Activated CD4-positive, alpha-beta T cell treated with anti-CD3 and anti-CD28 coated beads, Interleukin-2, amount 50 U/mL, for 4 hours (primary cell): ENCODE measurements at places on chromosomes 3 and 15.

DNA sequence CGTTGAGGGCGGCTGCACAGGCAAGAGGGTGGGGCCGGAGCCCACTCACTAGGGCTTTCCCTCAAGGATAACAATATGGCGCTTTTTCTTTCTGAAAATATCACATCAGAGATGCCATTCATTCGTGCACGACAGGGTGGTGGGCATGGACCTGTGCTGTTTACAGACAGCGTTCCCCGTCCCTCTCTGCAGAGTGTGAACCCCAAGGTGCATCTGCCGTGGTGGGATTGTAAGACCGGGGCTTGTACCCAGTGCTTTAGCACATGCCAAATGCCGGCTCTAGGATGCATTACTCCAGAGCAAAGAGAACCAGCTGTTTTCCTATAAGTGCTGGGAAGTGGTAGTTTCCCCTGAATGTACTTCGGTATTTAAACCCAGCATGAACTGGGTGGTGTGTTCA, 37.0 kb downstream of the CHDH start:
- DNase-seq: no peak

DNA sequence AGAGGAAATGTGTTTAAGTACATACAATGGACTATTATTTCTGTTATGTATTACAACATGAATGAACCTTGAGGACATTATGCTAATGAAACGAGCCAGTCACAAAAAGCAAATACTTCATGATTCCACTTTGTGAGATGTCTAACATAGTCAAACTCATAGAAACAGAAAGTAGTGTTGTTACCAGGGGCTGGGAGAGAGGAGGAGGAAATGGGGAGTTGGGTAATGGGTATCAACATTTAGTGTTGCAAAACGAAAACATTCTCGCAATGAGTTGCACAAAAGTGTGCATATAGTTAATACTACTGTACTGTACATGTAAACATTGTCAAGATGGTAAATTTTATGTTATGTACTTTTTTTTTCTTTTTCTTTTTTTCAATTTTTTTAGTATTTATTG, 194.3 kb downstream of the IL5RA start:
- no peak for DNase-seq

DNA sequence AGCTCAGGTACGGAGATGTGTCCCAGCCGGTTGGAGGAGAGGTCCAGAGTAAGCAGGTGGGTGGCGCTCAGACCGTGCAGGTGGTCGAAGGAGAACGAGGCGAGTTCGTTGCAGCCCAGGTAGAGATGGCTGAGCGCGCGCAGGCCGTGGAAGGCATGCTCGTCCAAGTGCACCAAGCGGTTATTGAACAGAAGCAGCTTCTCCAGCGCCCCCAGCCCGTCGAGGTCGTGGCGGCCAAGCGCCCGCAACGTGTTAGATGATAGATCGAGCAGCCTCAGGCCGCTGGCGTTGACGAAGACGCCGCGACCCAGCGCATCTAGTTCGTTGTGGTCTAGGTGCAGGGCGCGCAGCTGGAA, 648 bp downstream of the AMIGO3 start:
- DNase-seq: no peak

- DNase-seq: no peak
These were observed 86.4 kb downstream of the LRTM1 start for GRCh38 chr3:54841471-54841870.

DNA sequence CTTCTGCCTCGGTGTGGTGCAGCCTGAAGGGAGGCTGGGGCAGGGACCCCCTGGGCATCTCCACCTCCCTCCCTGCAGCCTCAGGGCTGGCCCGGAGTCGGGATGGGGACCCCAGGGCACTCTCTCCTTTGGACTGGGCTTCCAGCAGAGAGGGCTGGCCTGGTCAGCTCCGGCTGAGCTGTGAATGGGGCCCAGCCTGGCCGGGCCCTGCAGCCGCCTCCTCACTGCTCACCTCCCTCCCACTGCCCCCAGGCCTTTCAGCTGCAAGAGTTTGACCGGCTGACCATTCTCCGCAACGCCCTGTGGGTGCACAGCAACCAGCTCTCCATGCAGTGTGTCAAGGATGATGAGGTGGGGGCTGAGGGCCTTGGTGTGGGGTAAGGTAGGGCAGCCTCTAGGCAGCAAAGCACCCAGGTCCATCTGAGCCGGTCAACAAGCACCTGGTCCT, 36.0 kb downstream of the PSTPIP1 start:
- no peak for DNase-seq

- no peak for DNase-seq
These were observed 193.1 kb downstream of the SHQ1 start for GRCh38 chr3:72655131-72655551.

DNA sequence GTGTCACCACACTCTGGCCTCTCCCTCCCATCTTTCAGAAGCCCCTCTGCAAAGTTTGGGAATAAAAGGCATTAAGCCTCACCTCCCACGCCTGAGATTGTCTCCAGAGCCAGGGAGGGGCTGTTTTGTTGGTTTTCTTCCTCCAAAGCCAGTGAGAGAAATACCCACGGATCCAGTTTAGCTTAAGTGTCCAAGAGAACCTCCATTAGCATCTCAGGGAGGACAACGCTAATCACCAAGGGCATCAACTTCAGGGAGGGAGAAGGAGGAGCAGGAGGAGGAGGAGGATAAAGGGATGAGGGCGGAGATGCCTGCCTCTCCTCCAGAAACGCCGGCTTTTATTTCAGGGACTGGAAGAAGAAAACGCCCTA, 101.6 kb downstream of the SRGAP3 start:
- DNase-seq: no peak

- DNase-seq: no peak
These were observed 59.5 kb upstream of the SUCLG2 start for GRCh38 chr3:67713764-67714469.

DNA sequence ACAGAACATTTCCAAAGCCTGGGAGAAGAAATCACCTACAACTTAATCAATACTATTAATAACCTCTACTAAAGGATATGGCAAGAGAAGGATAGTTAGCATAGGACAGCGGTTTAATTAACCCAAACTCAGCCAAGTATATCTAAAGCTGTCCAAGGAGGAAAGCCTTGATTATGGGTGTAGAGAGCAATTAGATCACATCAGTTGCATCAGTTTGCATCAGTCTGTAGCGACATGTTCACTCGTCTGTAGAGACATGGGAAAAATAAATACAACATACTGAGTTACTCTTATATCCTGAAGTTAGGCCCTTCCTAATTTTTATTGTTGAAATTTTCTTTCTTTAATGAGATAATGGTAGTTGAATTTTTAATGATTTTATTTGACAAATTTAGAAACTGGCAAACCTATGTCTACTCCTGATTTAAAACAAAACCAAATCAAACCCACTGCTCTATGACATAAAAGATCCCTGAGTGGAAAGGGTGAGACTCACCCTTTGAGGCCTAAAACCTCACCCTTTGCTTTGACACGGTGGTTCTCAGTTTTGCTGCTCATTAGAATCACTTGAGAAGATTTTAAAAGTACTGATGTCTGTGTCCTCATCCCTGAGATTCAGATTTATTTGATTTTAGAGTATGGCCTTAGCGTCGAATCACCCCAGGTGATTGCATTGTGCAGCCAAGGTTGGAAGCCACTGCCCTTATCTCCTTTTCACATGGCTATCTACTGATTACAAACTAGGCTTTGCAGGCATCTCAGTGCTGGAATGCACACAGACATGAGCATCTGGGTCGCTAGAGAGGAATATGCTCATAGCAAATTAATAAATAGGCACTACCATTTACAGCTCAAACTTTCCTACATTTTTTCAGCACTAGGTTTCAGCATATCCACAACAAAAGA, 2.8 kb upstream of the CLRN1 start:
- DNase-seq: no peak

- no peak for DNase-seq
These were observed 24.4 kb downstream of the DCBLD2 start for GRCh38 chr3:98877132-98877531.

DNA sequence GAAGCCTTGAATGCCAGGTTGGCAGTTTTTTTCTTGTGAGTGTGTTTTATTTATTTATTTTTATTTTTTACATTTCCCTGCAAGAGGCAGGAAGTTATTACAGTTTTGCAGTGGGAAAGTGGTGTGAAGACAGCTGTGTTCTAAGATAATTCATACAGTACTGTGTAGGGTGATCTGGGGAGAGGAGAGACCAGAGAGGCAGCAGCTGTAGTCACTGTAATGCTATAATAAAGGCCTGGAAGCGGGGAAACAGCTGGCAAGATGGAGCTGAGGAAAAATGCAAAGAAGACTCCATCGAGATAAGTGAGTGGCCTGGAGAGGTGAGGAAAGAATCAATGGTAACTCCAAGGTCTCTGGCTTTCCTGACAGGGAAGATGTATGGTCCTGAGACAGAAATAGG, 23.1 kb downstream of the CNTN3 start:
- no peak for DNase-seq

- no peak for DNase-seq
These were observed 4.8 kb upstream of the NR2F2 start for GRCh38 chr15:96325541-96326327.

DNA sequence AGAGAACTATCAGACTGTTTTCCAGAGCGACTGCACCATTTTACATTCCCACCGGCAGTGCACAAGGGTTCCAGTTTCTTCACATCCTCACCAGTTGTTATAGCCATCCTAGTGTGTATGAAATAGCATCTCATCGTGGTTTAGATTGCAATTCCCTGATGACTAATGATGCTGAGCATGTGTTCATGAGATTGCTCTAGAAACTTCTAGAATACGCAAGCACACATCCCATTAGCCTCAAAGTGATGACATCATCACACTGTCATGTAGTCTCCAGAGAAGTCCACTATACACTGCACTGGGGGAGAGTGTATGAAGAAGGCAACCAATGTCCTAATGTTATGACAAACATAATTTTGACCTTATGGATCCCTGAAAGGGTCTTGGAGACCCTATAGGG, 30.1 kb downstream of the FBLN2 start:
- no peak for DNase-seq

DNA sequence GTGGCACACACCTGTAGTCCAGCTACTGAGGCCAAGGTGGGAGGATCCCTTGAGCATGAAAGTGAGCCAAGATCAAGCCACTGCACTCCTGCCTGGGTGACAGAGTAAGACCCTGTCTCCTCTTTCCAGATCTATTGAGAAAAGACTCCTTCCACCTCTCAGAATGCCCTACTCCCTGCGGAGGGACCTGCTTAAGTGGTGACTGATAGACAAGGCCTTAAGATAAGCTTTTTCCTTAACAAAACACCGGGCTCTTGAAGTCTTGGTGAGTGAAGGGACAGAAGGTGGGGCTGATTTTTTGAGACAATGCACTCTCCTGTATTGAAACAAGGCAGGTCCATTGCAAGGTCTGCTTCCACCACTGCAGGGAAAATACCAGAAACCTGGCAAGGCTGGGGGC, 338.4 kb upstream of the FRG2C start:
- no peak for DNase-seq

GRCh38 chr3:175453361-175453760, 594.2 kb downstream of the NAALADL2 start:
- DNase-seq: no peak

- DNase-seq: no peak
These were observed 3.9 kb upstream of the TLE3 start for GRCh38 chr15:70101459-70102113.
